ENCODE measurements at places on chromosomes 16 and 17.

- DNase-seq: no peak
Observed at GRCh38 chr17:56699186-56699894, 105.8 kb downstream of the NOG start.

- no peak for DNase-seq
Observed at GRCh38 chr17:9432134-9432885, 143.3 kb downstream of the STX8 start.

GRCh38 chr17:71330099-71330375 lies 790.8 kb upstream of the SOX9 start:
- DNase-seq: no peak

DNA sequence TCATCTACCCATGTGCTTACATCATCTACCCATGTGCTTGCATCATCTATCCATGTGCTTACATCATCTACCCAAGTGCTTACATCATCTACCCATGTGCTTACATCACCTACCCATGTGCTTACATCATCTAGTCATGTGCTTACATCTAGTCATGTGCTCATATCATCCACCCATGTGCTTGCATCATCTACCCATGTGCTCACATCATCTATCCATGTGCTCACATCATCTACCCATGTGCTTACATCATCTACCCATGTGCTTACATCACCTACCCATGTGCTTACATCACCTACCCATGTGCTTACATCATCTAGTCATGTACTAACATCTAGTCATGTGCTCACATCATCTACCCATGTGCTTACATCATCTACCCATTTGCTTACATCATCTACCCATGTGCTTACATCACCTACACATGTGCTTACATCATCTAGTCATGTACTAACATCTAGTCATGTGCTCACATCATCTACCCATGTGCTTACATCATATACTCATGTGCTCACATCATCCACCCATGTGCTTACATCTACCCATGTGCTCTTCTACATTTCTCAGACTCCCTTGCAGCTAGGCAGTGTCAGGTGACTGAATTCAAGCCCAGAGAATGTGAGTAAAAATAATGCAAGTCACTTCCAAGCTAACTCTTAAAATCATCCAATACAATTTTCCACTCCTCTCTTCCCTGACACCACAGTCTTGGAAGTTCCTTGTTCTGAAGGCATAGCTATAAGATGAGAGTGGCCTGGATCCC lies 196.8 kb downstream of the CBLN1 start:
- no peak for DNase-seq

- no peak for DNase-seq
Observed at GRCh38 chr17:64218066-64218465, 45.0 kb downstream of the TEX2 start.

DNA sequence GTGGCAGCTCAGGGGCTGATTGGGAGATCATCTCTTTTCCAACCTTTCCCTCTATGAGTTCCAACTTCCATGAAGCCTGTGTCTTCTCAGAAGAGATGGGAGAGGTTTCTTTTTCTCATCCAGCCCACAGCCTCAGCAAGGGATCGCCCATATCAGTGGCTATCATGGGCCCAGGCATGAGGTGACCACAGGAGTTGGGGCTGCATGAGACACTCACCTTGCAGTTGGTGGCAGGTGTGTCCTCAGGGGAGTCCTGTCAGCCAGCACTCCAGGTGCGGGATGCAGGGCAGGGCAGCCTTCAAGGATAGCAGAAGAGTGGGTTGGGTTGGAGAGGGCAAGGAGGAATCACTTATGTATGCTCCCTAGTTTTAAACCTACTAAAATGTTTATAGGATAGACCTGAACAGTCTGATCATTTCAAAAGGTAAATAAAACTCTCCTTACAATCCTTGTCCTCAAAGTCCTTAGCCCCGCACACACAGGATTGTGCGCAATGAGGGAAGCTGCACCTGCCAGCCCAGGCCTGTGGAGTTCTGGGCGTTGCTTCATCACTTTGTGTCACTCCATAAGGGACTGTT lies 811.1 kb downstream of the KCNJ18 start:
- DNase-seq: no peak
